ENCODE measurements at places on chromosomes 11 and 22.
A peak's percentile ranks its signal among the peaks of the same experiment; 100 is the strongest.

GRCh38 chr11:7281079-7281478, 29.4 kb downstream of the SYT9 start:
- no peak for DNase-seq

GRCh38 chr22:28674121-28674563, 5.5 kb downstream of the TTC28 start:
- peak; percentile 25 for DNase-seq

DNA sequence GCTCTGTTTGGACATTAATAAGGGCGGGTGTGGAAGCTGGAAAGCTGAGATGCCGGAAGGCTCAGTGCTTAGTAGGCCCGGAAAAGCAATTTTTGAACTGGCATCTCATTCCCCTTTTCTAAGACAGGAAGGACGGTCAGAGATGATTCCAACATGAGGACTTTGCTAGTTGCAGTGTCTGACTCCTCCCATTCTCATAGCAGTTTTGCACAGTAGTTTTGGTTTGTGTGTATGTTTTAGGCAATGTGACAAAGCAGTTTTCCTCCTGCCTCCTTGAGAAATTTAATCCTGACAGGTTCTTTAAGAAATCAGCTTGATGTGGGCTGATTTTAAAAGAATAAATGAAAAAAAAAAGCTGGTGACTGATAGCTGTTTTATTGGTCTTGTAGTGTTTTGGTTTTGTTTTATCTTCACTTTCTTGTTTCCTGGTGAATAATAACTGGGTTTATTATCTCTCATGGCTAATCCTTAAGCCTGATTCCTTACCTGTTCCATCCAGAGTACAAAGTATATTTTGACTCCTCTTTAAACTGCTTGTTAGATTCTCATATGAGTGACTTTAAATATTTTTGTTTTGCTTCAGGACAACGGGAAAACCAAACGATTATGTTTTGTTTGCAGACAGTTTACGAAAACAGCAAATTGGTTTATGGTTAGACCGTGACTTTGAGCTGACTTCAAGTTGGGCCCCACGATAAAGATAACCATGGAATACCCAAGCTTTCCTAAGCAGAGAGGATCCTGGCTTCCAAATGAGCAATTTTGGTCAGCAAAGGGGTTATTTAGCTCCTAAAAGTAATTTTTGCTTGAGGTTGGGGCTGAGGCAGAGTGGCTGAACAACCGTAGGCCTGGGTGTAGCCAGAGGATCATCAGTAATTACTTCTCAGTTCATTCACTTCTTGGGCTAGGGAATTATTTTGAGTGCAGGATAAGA, 3.4 kb downstream of the PTPRJ start:
- peak; percentile 83 for DNase-seq

GRCh38 chr11:76587820-76588454, 82.6 kb downstream of the LRRC32 start:
- peak; percentile 45 for DNase-seq

GRCh38 chr11:124150684-124151083, 32.5 kb upstream of the OR10D3 start:
- DNase-seq, result peak; percentile 12

DNA sequence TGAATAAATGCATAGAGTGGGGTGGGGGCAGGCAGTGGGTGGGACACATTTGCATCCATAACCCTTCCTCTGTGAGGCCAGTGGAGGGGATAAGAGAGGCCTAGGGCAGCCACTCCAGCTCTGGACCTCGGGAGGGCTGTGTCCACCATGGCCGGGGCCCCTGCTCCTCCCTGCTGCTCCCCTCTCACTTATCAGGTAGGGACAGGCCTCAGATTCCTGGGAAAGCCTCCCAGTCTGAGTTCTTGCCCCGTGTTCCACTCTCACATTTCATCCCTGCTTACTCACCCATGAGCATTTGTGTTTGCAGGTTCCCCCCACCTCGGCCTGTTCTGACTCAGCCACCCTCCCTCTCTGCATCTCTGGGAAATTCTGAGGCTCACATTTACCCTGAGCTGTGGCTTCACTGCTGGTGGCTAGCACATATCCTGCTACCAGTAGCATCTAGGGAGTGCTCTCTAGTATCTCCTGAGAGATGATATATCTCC, 128.7 kb upstream of the TOP3B start:
- DNase-seq, result no peak

DNA sequence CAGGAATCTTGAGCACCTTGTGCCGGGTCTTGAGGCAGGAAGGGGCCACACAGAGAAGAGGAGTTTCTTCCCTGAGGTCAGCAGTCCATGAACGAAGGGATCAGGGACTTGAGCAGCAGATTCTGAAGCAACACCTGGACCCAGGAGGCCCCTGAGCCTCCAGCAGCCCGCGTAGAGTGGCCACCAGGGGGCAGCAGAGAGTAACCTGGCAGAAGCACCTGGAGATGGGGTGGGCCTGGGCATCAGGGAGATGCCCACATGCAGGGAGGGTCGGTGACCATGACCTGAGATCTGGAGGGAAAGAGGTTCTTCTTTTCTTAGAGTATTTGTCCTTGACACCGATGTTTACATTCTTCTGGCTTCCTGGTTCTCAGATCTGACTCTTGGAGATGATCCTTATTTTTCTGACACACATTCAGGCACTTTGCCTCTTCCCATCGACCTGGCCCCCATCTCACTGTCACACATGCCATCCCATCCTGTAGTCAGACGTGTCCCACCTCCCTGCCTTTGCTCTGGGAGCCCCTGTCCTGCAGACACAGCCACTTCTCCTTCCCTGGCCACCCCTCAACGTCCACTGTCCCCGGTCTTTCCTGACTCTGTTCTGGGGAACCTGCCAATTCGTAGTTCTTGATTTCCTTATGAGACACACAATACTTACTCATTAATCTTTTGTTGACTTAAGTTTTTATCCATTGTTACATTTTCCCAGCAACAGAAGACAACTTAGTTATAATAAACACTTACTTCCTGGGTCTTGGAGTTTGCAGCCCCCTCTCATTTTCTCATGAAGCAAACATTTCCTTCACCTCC, 66.5 kb downstream of the GGTLC2 start:
- DNase-seq, result peak; percentile 61
